ENCODE measurements at places on chromosomes 11 and 22.

GRCh38 chr11:38046571-38047135 is 1448.6 kb upstream of the RAG2 start:
- DNase-seq = no peak

GRCh38 chr11:75474878-75475766 is 42.1 kb upstream of the KLHL35 start:
- peak; percentile 22 for DNase-seq

DNA sequence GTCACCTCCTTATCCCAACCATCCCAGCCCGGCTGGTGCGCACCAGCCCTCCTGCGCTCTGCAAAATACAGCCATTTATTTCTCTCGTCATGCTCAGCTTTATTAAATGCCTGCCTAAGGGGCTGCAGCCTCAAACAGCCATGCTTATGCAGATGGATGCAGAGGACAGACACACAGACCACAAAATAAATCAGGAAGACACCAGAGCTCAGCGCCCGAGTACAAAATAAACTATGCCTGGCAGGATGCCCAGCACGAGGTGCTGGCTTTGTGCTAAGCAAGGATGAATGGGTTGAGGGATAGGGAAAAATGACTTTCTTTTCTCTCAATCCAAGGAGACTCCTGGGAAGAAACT is 70.5 kb downstream of the RPUSD4 start:
- no peak for DNase-seq

DNA sequence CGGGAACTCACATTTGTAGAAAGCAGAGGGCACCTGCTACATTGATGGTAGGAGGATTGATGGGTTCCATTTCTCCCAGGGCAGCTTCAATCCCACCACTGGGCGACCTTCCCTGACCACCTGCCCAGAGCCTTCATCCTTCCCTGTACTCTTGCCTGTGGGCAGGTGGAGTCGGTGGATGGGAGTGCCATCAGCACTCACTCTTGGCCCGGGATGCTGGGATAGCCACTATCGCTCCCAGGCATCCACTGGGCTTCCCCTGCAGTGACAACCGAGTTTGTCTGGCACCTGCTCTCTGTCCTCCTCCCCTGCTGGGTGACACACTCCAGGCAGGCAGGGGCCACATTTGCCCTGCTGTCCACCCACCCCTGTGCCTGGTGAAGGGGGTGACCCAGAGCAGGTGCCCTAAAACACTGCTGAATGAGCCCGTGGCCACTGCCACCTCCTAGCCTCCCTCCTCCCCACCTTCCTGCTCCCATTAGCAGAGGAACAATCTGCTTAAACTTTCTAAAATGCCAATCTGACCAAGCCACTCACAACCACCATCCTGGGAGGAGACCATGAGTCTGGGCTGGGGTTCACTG is 604.7 kb downstream of the TBC1D22A start:
- DNase-seq = no peak

DNA sequence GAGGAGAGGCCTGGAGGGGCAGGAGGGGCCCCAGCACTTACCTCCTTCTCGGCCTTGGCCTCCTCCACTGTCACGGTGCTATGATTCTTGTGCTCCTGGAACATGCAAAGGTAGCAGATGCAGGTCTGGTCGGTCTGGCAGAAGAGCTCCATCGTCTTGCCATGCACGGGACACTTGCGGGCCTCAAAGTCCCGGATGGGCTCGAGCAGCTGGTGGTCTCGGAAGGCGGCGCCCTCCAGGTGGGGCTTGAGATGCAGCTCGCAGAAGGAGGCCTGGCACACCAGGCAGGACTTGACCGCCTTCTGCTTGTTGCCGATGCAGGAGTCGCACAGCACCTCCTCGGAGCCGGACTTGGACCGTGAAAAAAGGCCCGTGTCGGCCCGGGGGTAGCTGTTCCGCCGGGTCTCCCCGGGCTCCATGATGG is 714 bp downstream of the TRIM29 start:
- DNase-seq = no peak

DNA sequence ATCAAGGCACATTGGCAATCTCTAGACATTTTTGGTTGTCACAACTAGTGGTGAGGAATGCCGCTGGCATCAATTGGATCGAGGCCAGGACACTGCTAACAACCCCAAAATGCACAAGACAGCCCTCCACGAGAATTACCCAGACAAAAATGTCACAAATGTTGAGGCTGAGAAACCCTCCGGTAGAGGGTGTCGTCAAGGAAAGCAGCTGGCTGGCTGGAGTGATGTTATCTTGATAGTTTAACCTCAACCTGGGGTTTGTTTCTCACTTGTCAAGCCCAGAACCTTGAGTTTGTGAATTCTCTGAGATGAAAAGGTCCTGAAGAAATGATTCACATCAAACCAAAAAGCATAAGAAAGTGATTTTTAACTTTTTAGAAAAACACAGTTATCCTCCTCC is 21.1 kb upstream of the TMPRSS13 start:
- DNase-seq = peak; percentile 45

DNA sequence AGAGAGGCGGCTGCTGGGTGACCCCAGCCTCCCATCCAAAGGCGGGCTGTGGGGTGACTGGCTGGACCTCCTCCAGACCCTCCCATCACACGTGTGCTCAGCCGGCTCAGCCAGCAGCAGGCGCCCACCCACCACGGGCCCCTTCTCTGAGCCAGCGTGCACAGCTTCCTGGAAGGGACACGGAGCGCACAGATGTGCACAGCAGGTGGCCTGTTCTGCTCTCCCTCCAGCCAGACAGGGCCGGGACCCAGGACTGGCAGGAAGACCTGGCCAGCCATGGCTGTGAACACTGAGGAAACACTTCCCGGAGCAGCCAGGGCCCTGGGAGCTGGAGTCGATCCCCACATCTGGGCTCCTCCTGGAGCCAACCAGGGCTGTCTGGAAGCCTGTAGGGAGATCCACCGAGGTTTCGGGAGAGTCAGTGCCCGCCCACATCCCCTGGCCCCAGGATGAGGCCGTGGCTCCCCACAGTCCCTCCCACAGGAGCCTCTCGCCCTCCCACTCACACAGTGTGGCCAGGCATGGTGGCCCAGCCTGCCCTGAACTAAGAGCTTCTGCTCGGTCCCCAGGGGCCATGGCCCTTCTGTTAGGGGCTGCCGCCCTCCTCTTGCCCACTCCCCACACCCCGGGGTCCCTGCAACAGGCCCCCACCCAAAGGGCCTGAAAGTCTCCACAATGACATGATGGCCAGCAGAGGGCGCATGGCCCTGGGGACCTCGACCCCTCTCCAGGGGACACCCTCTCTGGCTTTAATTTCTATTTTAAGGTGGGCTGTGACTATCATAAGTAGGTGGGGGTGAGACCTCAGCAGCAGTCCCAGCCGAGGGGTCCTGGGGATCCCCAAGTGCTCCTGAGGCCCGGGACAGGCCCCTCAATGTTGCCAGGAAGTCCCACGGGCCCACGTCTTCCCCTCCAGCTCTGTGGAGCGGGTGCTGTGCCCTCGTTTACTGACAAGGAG is 90.6 kb upstream of the FGF3 start:
- DNase-seq = no peak

GRCh38 chr11:101880222-101880621 is 34.6 kb upstream of the CEP126 start:
- DNase-seq = no peak
